Activated T-cell treated with anti-CD3 and anti-CD28 coated beads, Interleukin-2, amount 50 U/mL, for 72 hours (primary cell): ENCODE measurements at places on chromosomes 2 and 18.

GRCh38 chr18:34794348-34794747 lies 84.2 kb downstream of the DTNA start:
- DNase-seq, result no peak

DNA sequence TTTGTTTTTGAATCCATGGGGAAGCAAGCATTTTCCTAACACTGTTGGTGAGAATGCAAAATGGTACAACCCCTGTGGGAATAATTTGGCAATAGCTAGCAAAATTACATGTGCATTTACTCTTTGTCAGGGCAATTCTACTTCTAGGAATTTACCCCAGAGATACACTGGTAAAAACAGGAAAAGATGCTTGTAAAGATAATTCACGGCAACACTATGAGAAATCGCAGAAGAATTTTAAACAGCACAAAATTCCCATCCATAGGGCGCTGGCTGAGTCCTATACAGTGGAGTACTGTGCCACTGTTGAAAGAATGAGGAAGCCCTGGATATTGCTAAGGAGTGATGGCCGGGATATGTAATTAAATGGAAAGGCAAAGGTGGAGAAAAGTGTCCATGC lies 75.8 kb downstream of the DGKD start:
- no peak for DNase-seq

DNA sequence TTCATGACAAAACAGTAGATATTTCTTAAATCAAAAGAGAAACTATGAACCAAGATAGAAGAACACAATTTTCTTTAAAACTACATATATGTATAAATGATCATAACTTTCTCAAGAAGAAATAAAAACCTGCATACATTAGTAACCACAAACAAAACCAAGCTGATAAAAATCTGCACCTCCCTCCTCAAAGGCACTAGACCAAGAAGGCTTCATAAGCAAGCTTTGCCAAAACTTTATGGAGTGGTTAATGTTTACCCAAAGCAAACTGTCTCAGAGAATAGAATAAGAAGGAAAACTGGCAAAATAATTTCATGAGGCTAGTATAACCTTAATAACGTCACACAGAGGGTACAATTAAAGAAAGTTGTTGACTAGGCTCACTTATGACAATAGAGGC lies 138.3 kb downstream of the ZBTB7C start:
- no peak for DNase-seq

GRCh38 chr18:3260995-3261372 lies 949 bp upstream of the MYL12B start:
- DNase-seq, result no peak

DNA sequence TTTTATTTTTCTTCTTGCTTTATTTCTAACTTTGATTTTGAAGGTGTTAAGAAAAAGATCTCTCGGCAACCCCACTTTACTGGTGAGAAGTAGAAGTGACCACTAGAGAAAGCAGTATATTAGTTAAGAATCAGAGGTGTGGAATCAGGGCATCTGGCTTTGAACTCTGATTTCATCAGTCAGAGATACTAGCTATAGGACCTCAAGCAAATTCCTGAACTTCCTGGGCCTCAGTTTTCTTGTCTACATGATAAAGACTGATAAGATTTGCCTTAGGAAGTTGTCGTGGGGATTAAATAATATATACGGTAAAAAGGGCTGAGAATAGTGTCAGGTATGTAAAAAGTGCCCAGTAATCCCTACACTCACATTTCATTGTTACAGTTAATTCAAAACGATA lies 440.3 kb upstream of the CRIM1 start:
- DNase-seq, result no peak

DNA sequence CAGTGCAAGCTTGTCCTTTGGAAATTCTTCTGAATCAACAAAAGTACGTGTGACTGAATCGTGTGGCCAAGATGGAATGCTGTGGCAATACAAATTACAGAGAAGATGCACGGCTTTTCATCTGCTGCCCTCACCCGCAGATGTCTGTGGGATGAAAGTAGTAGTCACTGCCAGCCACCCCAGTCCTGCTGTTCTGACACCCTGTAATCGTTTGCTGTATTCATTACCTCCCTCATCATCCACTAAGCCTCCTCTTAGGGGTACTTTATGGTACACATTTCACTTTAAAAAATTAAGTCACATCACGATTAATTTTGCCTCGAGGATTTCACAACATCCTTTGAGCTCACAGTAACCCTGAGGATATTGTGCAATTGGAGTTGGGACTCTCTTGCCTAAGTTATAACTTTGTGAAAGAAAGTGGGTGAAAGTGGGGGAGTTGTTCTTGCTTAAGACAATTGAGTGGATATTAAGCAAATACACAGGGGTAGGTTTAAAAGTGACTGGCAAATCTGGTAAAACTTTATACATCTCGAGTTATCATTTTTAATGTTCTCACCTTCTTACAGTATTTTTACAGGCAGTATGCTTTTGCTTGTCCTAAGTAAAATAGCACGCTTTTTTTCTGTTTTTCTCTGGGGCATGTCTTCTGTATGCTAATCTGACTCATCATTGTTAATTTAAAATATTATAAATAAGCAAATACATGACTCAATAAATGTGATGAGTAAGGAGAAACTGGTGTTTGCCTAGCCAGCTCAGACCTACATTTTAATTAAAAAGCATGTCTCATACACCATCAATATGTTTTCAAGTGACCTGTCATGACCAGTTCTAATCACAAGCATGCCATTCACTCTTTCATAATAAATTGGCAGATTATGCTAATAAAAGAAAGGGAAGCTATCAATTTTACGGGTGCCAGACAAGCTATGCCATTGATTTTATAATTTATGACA lies 680.9 kb downstream of the IRS1 start:
- DNase-seq, result no peak

GRCh38 chr2:226578373-226578772 lies 221.2 kb downstream of the IRS1 start:
- DNase-seq, result no peak

DNA sequence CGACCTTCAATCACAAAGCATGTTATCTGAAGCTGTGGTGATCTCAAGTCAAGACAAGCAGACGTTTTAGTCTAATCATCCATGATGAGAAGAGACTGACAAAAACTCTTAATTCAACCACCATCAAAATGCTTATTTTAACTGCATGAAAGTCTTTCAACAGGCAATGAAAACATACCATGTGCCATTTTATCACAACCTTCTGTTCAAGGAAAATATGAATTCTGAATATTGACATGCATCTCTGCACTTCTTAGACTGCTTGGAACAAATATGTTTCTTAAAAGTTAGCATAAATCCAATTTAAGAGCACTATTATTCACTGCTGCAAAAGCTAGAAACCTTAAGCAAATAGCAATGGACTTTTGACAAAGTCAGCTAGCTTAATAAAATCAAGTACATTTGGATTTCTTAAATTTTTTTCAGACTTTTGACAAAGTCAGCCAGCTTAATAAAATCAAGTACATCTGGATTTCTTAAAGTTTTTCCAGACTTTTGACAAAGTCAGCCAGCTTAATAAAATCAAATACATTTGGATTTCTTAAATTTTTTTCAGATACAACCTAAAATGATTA lies 70.9 kb downstream of the OLA1 start:
- DNase-seq, result no peak
